Fibroblast of skin of scalp (primary cell): ENCODE measurements at places on chromosomes 1 and 21.

GRCh38 chr1:9128166-9128519 is 759 bp downstream of the GPR157 start:
- no peak for DNase-seq

DNA sequence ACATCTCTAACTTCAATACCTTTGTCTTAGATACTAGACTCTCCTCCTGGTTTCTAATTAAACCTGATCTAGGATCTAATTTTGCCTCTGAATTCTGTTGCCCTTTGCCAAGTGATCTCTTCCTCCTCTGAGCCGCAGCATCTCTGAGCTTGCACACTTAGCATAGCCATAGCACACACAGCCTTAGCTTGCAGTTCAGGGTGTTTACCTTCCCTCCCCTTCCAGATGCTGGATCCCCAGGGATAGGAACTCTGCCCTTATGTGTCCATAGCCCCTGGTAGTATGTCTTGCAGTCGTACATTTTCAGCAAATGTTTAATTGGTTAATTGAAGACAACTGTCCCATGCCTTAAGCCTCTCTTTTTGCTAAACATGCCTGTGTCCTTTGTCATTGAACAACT is 30.3 kb downstream of the SELL start:
- peak; percentile 1 for DNase-seq

DNA sequence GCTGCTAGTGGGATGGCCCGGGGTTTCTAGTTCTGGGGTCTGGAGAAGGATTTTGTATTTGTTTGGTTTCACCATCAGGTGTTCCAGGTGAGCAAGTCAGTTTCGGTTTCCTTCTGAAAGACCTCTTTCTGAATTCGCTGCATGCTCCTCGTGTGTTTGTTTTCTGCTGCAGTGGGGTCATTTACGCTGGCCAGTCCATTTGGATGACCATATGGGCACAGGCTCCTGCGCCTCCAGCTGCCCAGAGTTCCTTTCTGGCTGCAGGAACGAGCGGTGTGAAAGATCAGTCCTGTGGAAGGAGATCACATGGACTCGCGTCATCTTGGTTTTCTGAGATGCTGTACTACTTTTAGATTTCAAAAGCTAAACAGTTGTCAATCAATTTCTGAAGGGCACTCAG is 83.7 kb upstream of the GCLM start:
- no peak for DNase-seq

- DNase-seq: no peak
These were observed 12.8 kb downstream of the S100PBP start for GRCh38 chr1:32830092-32830852.

DNA sequence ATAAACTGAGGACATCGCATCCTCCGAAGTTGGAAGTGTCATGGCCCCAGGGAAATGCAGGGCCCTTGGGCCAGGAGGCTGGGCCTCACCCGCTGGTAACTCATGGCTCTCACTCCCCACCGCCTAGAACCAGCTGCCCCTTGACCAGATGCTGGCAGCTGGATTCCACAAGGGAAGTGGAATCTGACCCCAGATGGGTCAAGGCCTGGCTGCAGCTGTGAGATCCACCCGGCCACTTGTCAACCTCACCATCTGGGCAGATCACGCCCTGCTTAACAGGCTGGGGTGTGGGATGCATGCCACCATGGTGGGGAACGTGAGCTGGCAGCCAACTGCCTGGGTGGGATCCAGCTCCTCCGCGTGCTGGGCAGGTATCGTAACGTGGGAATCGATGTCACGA is 25.5 kb downstream of the KCNAB2 start:
- DNase-seq: no peak

DNA sequence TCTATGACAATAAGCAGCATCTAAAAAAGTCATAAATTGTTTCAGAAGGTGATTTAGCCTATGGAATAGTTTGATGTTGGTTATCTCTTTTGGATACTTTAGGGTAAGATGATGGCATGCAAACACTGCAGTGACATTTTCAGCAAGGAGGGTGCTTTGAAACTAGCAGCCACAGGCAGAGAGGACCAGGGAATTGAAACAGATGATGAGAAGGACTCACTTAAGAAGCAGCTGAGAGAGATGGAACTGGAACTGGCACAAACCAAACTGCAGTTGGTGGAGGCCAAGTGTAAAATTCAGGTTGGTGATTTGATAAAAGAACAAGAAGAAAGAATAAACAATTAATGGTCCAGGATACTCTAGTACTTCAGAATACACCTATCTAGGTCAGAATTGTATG is 11.2 kb upstream of the CACYBP start:
- DNase-seq: no peak

GRCh38 chr1:41935226-41935625 is 16.5 kb upstream of the HIVEP3 start:
- peak; percentile 28 for DNase-seq

- peak; percentile 57 for DNase-seq
These were observed 62.7 kb downstream of the DMAP1 start for GRCh38 chr1:44275991-44276405.

DNA sequence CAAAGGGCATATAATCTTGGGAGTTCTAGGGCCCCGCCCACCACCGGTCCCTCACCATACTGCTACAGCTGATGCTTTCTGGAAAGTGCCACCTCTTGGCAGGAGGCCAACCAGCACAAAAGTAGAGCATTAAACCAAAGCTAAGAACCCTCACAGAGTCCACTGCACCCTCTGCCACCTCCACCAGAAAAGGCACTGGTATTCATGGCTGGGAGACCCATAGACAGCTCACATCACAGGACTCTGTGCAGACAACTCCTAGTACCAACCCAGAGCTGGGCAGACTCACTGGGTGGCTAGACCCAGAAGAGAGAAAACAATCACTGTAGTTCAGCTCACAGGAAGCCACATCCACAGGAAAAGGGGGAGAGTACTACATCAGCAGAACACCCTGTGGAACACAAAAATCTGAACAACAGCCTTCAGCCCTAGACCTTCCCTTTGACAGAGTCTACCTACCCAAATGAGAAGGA is 10.8 kb downstream of the THEM4 start:
- DNase-seq: no peak

DNA sequence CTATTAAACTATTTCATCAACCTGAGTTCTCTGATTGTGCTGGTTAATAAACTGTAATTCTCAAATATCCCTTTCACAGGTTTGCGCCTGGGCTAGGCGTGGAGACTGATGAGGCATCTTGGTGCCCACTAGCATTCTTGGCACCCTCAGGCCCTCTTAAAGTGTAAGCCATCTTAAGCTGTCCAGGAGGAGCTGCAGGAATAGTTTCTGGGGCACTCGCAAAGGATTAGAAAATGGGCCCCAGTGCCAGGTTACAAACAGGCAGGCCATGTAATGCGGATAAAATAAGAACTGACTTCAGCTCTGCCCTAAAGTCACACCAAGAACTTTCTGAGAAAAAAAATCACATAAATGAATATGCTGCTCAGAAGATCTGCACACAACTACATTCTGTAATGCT is 1.1 kb downstream of the CASQ2 start:
- DNase-seq: no peak

GRCh38 chr1:58422436-58422835 is 124.1 kb downstream of the OMA1 start:
- DNase-seq: no peak

- DNase-seq: peak; percentile 67
These were observed 18.5 kb upstream of the KCNE2 start for GRCh38 chr21:34345091-34345871.

- no peak for DNase-seq
These were observed at the start of gene C1orf116 for GRCh38 chr1:207032528-207033017. Gene C1orf116, minus strand, starts transcription at chr1:207032756. Its CDS starts 5,158 bp downstream, at chr1:207027598.

DNA sequence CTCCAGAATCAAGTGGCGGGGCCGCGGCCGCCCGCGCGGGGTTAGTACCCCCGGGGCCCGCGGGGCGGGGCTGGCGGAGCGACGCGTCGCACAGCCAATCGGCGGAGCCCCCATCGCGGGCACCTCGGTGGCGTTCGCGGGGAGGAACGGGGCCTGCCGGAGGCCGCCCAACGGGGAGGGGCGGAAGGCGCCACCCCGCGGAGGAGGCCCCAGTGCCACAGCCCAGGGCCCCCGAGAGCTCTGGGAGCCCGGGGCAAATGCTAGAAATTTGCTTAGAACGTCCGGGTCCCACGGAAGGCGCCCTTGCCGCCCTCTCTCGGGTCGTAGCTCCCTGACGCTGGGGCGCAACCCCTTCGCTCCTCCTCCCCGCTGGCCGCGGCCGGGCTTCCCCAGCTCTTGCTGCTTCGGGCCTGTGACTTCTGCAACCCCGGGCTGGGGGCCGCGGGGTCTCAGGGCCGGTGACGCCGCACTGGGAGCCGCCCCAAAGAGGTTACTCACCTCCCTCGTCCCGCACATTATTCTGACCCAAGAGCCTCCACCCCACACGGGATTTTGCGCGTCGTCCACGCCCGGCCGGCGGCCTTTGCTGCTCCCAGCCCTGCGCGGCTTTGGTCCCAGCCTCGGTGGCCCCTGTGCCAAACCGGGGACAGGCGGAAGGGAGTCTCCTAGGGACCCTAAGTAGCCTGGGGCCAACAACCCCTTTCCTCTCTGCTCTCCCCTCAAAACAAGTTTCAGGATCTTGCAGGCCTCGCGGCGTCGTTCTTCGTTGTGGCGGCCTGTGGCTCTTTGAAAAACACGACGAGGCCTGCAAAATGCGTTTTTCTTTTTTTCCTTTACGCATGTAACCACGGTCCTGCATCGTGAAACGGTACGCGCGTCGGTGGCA is at the start of gene RUNX3:
Gene RUNX3 (minus strand): TSS at position 17 of the 886 bp plus-strand sequence. CDS start 408 bp downstream, outside the sequence.
- DNase-seq: peak; percentile 78

- DNase-seq: no peak
These were observed 106.4 kb upstream of the MARK1 start for GRCh38 chr1:220421508-220421907.

GRCh38 chr1:54378157-54378873 is 27.9 kb downstream of the SSBP3 start:
- no peak for DNase-seq

GRCh38 chr1:187985897-187986654 is 1157.3 kb downstream of the PLA2G4A start:
- DNase-seq: no peak

DNA sequence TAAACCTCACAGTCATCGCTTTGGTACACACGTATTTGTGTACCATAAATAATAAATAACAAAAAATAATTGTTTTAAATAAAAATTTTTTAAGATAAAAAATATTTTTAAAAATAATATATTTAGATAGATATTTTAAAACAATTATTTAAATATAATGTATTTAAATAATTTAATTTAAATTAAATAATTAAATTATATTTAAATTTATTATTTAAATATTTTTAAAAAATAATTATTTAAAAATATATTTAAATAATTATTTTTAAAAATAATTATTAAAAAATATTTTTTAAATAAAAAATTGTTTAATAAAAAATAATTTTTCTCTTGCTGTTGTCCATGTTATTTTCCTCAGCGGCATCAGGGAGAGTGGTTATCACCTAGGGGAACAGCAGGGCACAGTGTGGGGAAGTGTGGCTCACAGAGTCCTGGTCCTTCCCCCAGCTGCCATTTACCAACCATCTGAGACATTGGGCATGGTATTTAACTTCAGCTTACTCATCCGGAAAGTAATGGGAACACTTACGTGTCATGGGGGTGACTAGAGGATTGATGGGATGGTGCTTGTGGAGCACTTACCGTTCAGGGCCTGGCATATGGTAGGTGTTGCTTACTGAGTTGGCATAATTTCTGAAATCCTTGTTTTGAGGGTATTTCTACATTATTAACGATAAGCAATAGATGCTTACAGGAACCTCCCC is 92.9 kb upstream of the TSPAN2 start:
- DNase-seq: no peak

DNA sequence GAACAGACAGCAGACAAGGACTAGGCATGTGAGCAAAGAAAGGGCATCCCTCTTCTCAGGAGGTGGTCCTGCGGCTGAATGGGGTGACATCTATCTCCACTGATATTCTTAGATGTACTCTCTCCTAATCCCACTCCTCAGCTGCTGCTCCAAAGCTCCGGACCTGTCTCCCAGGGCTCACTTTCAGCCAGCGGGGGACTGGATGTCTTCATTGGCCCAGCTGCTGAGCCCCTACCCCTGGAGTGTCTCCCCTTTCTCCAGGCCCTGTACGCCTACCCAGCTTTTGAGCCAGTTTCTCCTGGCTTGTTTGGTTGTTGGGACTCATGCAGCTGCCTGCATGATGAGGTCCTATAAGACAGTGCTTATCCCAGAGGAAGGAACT is 28.8 kb upstream of the CSF1 start:
- DNase-seq: no peak

GRCh38 chr1:118868387-118868786 is 119.8 kb downstream of the TBX15 start:
- no peak for DNase-seq

DNA sequence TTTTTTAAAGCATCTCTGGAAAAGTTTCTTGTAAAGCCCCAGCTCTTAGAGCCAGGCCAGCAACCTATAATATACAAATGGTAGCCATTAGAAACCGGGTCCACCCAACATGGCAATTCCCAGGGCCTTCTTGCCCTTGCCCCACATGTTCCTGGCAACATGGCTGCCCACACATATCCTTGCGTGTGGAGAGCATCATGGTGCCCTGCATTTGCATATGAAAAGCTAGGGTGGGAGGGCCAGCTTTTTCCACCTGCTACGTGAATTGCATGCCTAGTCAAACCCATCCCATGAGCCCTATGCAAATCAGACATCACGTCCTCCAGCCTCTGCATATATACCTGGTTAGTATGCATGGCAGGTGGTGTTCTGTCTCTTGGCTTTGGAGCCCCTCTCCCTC is 88.2 kb downstream of the RABGAP1L start:
- DNase-seq: no peak

DNA sequence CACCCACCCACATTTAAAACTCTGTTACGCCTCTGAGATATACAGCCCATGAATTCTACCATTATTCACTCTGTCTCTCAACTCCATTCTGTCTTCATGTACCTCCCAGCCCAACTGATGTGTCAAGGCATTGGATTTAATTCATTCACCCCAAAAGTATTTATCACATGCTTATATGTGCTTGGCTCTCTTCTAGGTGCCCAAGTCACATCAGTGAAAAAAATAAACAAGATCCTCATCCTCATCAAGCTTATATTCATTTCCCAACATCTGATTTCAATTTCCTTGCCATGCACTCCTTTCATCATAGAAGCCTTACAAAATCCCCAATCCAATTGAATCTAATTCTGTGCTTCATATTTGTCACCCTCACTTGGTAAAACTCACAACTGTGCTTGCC is 967.6 kb downstream of the LTN1 start:
- DNase-seq: no peak

GRCh38 chr1:186420923-186421322 is 40.0 kb downstream of the PDC start:
- DNase-seq: peak; percentile 18

- no peak for DNase-seq
These were observed 1.5 kb downstream of the IL22RA1 start for GRCh38 chr1:24141311-24141997.

GRCh38 chr1:181630838-181631237 is 147.5 kb downstream of the CACNA1E start:
- DNase-seq: no peak

- no peak for DNase-seq
These were observed 19.7 kb downstream of the SYNJ1 start for GRCh38 chr21:32708069-32708468.

- DNase-seq: no peak
These were observed 30.5 kb downstream of the KRTAP10-1 start for GRCh38 chr21:44509539-44509938.

- DNase-seq: no peak
These were observed 54.5 kb upstream of the FGGY start for GRCh38 chr1:59242370-59242769.
